ENCODE measurements at places on chromosomes 12 and 14. TPM values are rescaled to one million over a fixed set of nuclear protein-coding genes. Genes with fewer than 3 reads are reported as not detected.

The LIN7A gene
- 0.48 TPM for total RNA-seq

DNA sequence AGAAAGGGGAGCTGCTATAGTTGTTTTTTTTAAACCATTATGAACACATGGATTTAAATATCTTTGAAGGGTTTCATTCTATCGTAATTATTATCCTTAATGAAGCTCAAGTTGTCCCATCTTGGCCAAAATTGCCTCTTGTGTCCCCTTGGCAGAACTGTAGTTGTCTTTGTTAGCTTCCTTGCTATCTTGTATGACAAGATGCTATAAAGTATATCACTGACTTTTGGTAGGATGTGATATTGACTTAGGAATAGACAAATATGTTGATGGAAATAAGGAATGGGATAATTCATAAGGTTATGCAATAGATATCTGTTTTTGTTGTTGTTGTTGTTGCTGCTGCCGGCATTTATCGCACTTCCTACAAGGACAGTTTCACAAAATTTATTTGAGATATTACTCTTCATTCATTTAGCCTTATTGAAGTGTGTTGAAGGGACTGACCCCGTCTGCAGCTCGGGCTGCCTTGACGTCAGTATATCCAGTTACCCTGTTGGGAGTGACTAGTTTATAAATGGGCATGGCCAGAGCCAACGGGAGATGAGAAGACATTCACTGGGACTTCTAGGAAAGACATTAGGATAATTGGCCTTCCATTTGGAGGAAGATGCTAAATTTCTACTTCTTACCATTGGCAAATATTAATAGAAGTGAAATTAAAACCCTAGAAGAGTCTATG lies 26.1 kb upstream of the APOLD1 start:
- no peak for DNase-seq

- no peak for DNase-seq
Measured at GRCh38 chr12:50985322-50985721, 33.0 kb downstream of the HIGD1C start.

DNA sequence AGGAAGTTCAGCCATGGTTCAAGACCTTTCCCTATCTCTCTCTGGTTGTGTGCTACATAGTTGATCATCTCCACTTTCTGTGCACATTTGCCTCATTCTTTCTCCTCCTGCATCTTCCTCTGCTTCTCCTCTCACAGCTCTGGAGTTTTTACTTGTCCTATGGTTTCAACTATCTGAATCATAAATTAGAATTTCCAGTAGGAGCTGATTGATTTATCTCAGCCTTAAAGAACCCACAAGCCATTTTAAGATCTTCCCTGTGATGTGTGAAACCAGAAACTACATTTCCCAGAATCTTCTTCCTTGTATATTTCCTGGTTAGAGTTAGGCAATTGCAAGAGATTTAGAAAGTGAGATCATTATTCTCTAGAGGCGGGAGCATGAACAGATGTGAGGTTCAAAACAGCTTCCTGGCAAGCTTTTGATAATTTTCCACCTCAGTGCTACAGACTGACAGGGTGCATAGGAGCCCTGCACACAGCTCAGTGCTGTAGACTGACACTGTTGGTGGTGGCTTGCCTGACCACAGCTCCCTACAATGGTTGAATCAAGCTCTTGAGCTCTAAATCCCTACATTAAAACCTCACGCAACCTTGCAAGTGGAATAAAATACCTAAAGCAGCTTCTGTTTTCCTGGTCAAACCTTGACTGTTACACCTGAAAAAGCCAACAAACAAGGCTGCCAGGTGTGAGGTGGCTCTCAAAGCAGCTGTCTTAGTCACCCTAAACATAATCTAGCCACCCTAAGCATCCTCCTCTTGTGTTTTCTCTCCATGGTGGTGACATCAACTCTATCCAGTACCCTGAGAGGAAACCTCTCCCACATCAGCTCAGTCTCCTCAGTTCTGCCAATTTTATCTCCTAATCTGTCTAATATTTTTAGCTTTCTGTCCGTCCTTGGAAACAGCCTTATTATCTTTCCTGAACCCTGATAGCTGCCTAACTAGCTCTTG lies 21.5 kb upstream of the IFNG start:
- peak; percentile 34 for DNase-seq

- no peak for DNase-seq
Measured at GRCh38 chr14:88029500-88029899, 24.6 kb downstream of the GPR65 start.

The AKAP6 gene
- 1.0 TPM for total RNA-seq

- no peak for DNase-seq
Measured at GRCh38 chr12:5498076-5498475, 66.2 kb downstream of the NTF3 start.

- DNase-seq = no peak
Measured at GRCh38 chr14:29075761-29076160, 309.2 kb downstream of the FOXG1 start.

DNA sequence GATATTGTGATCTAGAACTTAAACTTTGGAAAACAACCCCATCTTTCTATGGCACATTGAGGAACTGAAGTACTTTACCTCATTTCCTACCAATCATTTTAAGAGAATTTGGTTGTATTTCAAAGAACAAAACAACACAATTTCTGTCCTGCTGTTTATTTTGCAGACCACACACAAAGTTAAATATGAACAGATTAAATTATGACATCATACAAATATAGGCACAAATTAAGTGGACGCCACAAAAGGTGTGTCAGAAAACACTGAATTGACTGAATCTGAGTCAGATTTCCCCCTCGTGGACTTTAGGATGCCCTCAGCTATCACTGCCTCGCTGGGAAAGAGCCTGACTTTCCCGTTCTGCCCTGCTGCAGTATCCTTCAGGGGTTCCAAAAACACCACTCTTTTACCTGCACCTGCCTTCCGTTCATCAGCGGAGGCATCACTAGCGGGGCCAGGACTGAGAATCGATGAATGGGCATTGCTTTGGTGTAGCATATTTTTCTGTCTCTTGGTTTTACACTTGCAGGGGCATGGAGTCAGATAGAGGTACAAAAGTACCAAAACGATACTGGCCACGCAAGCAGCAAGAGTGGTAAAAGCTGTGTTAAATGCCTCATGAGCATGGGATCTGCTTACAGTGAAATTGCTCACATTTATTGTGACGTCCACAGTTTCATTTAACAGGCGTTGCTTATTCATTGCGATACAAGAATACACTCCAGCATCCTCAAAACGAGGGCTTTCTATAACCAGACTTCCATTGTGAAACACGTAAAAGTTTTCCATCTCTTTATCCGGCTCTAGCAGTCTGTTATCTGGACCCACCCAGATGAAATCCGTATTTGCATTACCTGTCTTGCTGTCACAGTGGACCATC lies 2.0 kb upstream of the PCED1B start:
- DNase-seq = no peak

The KLRG1 gene
- 0.85 TPM for total RNA-seq

The APOF gene
- total RNA-seq = not detected

The RAB2B gene
- total RNA-seq = 27.4 TPM

DNA sequence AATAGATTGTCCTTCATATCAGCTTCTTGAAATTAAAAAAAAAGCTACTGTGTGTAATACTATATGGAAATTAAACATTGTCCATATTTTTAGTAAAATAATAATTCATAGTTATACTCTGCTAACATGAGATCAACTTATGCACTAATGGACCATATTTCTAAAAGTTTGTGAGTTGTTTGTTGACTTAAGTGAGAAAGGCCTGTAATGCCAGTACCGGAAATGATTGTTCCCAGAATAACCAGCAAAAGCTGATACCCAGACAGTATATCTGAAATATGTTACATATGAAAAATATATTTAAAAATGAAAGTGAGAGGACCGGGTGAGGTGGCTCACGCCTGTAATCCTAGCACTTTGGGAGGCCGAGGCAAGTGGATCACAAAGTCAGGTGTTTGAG lies 35.9 kb downstream of the WNK1 start:
- DNase-seq = no peak

- no peak for DNase-seq
Measured at GRCh38 chr14:32121536-32121935, 44.4 kb downstream of the ARHGAP5 start.

DNA sequence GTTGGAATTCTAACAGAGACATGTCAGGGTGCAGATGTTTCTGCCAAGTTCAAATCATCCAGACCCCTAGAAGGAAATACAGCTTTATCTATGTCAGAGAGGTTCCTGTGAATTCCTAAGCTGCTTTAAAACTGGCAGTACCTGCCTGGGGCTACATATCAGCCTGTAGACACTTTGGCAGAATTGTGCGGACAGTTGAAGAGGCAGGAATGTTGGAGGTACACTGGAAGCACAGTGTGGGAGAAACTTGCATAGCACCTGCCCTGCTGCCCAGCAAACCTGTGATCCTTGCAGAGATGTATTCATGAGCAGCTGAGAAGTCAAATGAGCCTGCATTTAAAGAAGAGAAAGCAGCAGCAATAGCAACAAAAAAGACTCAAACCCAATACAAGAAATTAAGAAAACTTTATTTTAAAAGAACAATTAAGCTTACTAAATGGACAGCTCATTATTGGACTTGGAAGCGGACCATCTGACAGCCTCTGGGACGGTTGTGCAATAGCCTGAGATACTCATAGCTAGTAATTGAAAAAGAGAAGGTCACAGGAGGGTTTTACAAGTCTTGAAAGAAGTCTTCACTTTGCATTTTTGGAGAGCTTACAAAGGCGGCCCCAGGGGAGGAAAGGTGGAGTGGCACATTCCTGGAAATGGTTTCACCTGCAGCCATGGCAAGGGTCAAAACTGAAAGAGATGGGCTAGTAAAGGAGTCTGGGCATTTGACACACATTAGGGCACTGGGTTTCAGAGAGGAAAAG lies 280.9 kb upstream of the FLRT2 start:
- no peak for DNase-seq
